SW 1271 (cell line): ENCODE measurements at places on chromosomes 11 and 22.

DNA sequence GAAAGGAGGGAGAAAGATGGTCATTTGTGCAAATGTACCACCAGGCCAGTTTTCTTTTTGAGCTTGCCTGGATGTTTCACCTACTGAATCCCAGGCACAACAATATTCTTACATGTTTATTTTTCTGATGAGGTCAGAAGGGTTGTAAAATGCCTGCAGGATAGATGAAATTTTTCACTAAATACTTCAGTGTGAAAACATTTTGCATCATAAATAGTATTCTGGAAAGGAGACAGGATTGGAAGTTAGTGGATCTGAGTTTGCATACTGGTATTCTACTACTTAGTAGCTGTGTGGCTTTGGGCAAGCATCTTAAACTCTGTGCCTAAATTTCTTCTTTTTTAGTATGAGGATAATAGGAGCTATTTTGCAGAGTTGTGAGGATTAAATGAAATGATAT, 24.8 kb downstream of the RNF169 start:
- no peak for DNase-seq

DNA sequence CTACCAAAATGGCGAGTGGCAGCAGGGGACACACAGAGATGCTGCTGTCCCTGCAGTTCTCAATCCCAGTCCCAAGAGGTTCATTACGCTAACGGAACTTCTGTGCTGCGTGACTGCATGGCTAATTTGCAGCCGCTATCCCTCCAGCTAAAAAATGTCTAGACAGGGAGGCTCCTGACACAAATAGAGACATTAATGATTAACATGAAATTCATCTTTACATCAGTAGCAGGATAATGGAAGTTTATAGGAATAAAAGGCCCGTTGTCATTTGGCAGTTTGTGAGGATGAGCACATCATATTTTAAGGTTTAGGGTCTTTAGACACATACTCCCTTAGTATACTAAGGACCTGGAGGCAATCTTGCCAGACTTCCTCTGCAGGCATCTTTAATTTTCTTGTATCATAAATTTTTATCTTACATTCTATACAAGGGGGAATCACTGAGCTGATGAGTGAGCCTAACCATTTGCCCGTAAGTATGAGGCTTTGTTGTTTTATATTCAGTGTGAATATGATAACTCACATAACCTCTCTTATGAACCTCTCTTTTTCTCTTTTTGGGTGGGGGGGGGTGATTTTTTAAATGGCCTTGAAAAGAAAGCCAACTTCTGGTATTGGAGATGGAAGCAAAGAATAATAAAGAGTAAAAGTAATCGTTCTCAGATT, 99.8 kb upstream of the OR9G4 start:
- no peak for DNase-seq

DNA sequence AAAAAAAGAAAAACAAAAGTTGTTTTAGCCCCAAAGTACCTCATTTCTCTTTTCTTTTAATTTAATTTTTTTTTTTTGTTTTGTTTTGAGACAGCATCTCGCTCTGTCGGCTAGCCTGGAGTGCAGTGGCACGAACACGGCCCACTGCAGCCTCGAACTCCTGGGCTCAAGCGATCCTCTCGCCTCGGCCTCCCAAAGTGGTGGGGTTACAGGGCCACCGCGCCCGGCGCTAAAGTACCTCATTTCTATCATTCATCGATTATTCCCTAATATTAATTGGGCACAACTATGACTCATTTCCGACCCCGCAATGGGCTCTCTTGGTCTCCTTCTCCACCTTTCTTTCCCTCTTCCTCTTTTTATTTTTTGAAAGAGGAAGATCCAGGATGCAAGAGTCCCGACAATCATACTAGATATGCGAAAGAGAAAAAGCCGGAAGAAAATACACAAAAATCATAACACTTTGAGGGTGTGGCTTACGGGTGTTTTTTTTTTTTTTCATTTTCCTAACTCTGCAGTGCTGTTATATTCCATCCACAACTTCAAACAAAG, 475 bp upstream of the AIP start:
- peak; percentile 78 for DNase-seq

DNA sequence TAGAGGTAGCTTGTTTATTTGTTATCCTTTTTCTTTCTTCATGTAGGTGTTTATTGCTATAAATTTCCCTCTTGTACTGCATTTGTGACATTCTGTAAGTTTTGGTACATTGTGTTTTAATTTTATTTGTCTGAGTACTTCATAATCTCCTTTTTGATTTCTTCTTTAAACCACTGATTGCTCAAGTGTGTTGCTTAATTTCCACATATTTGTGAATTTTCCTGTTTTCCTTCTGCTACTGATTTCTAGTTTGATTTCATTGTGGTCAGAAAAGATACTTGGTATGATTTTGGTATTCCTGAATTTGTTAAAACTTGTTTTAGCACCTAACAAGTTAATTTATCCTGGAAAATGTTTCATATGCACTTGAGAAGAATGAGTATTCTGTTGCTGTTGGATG, 15.1 kb downstream of the OR10V1 start:
- no peak for DNase-seq

- no peak for DNase-seq
Measured at GRCh38 chr11:37364246-37364839, 766.3 kb upstream of the RAG2 start.

GRCh38 chr11:92784331-92784730, 185.1 kb upstream of the MTNR1B start:
- DNase-seq: no peak

DNA sequence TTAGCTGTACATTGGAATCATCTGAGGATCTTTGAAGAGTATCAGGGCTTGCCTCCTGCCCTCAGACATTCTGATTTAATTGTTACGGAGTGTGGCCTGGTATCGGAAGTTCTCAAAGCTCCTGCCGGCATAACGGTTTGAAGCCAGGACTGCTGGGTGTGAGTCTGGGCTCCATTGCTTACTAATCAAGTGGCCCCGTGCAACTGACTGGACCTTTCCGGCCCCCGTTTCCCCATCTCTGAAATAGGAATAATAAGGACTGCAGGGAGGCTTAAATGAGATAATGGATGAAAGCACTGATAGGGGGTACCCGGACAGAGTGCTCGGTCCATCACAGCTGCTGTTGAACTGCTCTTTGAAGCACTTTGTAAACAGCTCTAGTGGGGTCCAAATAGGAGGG, 1.7 kb downstream of the PLEKHB1 start:
- DNase-seq: no peak

DNA sequence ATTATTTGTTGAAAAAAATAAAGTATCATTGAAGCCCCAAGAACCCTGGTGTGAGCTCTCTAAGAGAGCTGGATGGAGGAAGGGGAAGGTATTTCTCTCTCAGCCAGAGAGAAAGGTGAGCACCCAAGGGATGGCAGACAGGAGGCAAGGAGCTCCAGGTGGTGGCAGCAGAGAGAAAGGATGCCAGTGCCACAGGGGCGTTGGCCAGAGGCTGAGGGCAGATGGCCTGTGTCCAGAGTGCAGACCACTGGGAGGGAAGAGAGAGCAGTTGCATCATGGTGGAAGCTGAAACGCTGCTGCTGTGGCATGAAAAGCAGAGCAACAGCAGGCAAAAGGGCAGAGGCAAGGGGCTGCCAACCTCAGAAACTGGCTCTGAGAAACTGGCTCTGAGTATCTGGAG, 8.5 kb downstream of the SPON1 start:
- no peak for DNase-seq

DNA sequence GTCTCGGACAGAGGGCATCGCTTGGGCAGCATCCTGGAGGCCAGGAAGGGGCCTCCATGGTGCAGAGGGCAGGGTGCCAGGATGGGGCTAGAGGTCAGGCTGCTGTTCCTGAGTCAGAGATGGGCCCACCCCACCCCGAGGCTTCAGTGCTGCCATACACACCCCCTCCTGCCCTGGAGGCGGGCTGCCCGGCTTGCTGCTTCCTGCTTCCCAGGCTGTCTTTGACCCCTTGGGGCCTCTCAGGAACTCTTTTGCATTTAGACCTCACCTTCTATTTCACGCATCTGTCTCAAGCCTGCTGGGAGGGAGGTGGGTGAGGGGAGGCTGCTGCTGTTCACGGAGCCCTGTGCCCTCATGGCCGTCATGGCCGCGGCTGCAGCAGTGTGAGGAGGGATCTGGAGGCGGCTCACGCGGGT, 6.6 kb upstream of the GRAMD4 start:
- DNase-seq: no peak

- no peak for DNase-seq
Measured at GRCh38 chr11:36278531-36279282, 10.5 kb downstream of the COMMD9 start.

DNA sequence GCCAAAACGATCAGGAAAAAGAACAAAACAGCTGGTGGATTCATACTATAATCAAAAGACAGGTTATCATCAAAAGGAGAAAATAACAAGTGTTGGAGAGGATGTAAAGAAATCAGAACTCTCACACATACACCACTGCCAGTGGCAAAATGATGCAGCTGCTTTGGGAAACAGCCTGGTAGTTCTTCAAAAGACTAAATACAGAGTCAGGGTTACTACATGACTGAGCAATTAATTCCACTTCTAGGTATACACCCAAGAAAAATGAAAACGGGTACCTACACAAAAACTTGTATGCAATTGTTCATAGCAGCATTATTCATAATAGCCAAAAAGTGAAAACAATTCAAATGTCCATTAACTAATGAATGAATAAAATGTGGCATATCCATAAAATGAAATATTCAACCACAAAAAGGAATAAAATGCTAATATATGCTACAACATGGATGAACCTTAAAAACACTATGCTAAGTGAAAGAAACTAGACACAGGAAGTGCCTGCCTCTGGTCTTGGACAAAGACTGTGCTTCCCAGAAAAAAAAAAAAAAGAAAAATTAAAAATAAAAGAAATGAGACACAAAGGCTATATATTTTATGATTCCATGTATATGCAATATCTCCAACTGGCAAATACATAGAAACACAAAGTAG, 8.3 kb downstream of the UEVLD start:
- no peak for DNase-seq

- DNase-seq: no peak
Measured at GRCh38 chr11:75431533-75432525, 1.2 kb downstream of the KLHL35 start.

GRCh38 chr11:69637198-69637940, 3.6 kb upstream of the CCND1 start:
- DNase-seq: no peak

- no peak for DNase-seq
Measured at GRCh38 chr11:122666743-122667142, 11.2 kb downstream of the UBASH3B start.

DNA sequence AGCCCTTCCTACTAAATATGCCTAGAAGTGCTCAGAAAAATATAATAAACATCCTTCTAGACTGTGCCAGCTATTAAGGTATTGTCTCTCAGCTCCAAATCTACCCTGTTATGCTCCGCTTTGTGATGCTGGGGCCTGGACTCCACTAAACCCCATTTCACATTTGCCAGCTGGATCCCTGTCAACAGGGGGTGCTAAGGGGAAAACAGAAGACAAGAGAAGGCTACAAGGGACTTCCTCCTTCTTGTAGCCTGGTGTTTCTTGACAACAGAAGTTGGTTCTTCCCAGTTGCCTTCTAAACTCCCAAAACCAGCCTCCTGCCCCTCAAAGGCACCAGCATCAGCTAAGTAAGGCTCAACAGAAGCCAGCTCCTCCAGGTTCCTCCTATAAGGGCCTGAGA, 5.2 kb downstream of the NUMA1 start:
- DNase-seq: peak; percentile 16

DNA sequence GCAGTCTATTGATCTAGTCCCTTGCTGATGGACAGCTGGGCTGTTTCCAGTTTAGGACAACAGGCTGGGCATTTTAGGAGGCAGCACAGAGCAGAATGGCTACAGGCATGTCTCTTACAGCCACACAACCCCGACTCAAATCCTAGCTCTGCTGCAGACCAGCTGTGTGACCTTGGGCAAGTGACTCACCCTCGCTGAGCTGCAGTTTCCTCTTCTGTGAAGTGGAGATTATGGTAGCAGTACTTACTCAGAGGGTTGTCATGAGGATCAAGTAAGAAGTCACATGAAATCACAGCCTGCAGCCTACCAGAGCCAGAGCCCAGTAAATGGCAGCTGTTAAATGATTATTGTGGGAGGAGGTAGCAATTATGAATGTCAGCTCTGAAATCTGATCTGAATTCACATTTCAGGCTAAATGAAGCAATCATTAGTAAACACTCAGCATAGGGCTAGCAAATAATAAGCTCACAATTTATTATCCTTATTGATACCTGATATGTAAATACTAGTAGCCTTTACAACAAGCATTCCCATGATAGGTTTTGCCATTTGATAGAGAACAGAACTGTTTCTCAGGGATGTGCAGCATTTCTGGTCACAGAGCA, 58.9 kb downstream of the MYEOV start:
- peak; percentile 86 for DNase-seq

DNA sequence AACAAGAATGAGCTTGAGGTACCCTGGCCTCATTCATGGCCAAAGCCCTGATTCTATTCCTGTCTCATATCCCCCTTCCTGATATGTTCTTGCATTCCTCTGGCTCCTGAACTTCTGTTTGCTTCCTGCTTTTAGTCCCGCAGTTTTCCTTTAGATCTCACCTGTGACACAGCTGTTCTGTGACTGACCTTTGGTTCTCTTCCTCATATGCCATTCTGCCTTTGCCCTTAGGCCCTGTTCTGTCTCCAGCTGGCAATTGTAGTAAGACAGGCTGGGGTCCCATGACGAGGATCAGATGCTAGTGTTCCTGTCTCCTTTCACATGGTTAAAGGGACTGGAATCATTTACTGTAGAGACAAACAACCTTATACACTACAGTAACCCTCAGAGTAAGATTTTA, 59.0 kb upstream of the PDE3B start:
- no peak for DNase-seq

GRCh38 chr22:42664976-42665831, 16.0 kb upstream of the CYB5R3 start:
- DNase-seq: no peak

- DNase-seq: no peak
Measured at GRCh38 chr11:45411228-45411946, 125.2 kb upstream of the SYT13 start.

- DNase-seq: no peak
Measured at GRCh38 chr22:42073621-42074041, 417 bp upstream of the PHETA2 start.

GRCh38 chr11:9574622-9575259, 1.3 kb downstream of the WEE1 start:
- DNase-seq: no peak

- DNase-seq: no peak
Measured at GRCh38 chr11:76764941-76765665, 18.1 kb upstream of the TSKU start.

GRCh38 chr22:48297296-48297695, 1530.4 kb downstream of the BRD1 start:
- DNase-seq: no peak

- DNase-seq: no peak
Measured at GRCh38 chr11:118734031-118734430, 54.6 kb upstream of the TREH start.

DNA sequence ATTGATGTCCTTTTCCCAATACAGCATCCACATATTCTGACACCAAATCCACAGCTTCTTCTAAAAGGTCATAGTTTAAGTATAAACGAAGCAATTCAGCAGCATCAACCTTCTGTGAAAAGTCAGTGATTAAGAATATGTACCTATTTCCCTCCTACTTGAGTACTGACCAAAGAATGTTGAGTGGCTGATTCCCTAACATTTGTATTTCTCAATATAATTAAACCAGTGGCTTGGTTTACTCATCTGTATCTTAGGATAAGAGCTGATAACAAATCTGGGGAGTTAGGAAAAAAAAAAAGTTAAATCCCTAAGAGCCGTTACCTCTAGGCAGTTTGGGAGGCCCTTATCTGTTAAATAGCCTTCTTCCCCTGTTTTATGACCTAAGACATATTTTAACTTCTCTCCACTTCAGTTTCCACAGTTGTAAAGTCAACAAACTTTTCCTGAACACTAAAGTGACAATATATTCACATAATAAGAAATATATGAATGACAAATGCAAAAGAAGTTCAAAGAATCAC, 16.0 kb upstream of the FNBP4 start:
- no peak for DNase-seq

- no peak for DNase-seq
Measured at GRCh38 chr11:94705891-94706615, 62.1 kb upstream of the AMOTL1 start.
